ENCODE measurements at places on chromosomes 1 and 21.

- no peak for DNase-seq
These were observed 38.5 kb downstream of the TESK2 start for GRCh38 chr1:45452503-45452902.

DNA sequence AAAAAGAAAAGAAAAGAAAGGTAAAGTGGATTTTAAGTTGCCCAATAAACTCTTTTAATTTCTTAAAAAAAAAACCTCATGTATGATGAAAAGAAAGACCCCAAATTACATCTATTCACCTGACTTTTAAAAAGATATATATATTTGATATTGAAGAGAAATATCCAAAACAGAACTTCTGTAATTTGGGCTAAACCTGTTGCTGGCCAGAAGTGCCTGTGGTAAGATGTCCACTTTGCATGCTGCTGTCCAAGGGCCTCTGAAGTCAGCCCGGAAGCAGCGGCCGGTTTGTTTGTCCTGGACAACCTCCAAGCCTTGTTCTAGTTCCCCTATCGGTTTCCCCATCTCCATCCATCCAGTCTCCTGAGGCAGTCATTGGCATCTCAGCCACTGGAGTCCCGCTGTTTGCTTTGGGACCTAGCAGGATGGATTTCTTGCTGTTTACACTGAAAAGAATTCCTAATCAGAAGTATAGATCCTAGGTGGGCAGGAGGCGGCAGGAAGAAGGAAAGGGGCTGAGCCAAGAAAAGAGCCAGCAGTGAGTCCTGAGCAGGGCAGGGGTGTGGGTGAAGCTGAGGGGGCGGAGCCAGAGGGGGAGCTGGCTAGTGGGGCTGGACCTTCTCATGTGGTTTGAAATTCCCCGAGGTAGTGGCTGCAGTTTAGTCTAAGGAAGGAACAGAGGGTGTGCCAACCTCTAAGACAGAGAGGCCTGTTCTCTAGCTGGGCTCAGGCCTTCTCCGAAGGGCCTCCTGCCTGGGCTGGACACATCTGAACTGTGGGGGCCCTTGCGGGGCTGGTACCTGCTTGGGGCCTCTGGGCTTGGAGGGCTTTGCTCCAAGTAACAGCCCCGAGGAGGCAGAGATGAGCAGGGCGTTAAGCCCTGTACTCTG lies 3.3 kb downstream of the NCMAP start:
- peak; percentile 77 for DNase-seq

DNA sequence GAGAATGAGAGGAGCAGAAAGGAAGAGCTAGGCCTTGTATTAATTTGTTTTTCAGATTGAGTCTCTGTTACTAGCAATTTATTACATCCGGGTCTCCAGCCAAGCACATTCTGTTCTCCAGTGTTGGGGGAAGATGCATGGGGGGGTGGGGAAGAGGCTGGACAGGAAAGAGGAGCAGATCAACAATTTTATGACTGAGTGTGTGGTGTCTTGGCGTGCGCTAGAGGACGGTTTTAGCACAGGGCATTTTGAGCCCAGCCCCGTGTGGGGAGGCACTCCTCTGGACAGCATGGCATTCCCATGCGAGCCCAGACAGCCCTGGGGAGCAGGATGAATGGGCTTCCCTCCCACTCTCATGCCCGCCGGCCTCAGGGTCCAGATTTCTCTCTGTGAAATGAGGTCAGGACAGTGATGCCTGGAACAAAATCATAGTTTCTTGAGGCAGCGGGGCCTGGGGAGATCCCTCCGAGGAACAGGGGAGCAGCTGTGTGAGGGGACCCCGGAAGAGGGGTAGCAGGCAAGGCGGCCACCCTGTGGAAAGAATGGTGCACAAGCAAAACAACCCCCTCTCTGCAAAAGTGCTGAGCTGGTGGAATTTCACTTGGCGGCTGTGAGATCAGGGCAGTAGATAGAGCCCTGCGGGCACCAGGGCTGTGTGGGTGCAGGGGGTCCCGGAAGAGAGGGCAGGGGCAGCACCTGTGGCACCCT lies 16.3 kb downstream of the SOX13 start:
- DNase-seq: no peak

GRCh38 chr1:161379071-161379470 lies 11.4 kb upstream of the CFAP126 start:
- DNase-seq: no peak

- no peak for DNase-seq
These were observed 125.9 kb downstream of the PTPRC start for GRCh38 chr1:198764748-198765147.

GRCh38 chr1:31843506-31843905 lies 27.7 kb upstream of the SPOCD1 start:
- DNase-seq: peak; percentile 39

DNA sequence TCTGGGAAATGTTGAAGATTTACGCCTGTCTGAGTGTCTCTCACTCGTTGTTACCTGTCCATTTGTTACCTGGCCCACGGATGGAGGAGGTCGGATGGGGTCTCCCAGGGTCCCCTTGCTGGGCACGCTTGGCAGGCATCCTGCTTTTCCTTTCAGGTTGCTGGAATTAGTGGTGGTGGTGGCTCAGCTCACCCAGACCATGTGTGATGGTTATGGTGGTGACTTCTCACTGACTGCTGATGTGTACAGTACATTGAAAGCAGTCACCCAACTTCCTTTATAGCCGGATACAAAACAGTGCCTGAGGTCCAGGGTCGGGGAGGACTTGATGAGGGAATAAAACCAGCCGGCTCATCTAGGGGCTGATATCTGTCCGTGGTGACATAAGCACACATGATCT lies 19.5 kb downstream of the MAPKAPK2 start:
- no peak for DNase-seq
